ENCODE measurements at places on chromosomes 3 and 15.

DNA sequence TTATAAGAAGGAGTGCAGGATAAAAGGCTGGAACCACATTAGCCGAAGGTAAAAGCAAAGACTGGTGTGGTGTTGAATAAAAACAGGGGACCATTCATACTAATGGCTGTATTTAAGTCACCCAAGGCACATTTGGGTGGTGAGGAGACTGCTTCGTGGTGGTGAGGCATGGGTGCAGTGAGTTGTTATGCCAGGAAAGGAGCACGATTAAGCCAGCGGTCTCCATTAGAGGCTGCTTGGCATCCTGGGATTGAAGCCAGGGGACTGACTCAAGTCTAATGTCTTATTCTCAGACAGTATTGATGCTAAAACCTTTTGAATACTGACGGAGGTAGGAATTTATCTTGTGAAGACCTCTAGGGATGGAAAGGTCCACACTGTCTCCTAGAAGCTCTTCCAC is 21.9 kb downstream of the FEM1B start:
- no peak for DNase-seq

GRCh38 chr3:158743664-158744566 is 11.7 kb upstream of the RARRES1 start:
- no peak for DNase-seq

DNA sequence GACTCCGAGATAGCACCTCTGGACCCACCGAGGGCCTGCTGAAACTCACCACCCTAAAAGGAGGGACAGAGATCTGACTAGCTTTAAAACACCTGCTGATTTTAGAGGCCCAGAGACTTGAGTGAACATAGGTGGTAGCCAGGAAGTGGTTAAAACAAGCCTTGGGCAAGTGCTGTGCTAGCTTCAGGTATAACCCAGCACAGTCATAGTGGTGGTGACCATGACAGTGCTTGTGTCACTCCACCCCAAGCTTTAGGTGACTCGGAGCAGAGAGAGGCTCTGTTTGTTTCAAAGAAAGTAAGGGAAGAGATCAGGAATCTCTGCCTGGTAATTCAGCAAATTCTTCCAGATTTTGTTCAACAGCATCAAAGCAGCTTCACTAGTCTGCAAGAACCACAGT is 641.1 kb upstream of the BCHE start:
- no peak for DNase-seq

GRCh38 chr3:55169161-55169560 is 241.3 kb upstream of the LRTM1 start:
- DNase-seq: no peak

- DNase-seq: no peak
Measured at GRCh38 chr3:11508346-11509172, 135.2 kb downstream of the VGLL4 start.

DNA sequence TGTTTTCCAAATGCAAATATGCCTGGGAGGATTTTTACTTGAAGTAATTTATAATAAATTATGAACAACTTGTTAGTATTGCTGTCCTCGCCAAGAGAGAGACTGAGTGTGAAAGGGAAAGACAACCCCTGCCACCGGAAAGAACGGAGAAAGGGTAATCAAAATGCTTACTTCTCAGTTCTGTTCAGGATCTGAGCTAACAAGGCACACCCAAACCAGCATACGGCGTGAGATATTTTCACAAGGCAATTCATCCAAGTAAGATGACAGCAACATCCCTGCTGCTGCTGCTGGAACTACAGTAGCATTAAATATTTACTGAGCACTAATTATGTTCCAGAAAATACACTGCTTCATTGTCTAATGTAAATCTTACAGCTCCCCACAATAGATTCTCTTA is 96.1 kb downstream of the KBTBD8 start:
- DNase-seq: no peak

GRCh38 chr15:92811148-92811913 is 88.8 kb upstream of the CHD2 start:
- no peak for DNase-seq

- DNase-seq: no peak
Measured at GRCh38 chr15:57573151-57573550, 18.6 kb upstream of the MYZAP start.

- DNase-seq: no peak
Measured at GRCh38 chr3:183312433-183312832, 59.4 kb downstream of the B3GNT5 start.

DNA sequence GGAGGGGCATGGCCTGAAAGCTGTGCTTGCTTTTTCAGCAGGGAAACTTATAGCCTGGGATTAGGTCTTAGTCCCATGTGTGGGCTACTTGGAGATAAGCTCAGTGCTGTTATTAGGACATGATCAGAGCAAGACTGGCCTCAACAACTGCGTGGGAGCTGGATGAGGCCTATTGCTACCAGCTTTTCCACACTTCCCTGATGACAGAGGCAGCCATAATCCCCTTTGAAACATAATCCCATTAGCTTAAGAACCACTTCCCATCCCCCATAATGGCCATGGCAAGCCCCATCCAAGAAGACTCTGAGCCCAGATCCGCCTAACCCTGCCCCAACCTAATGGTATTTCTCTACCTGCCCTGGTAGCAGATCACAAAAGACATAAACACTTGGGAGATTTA is 26.6 kb upstream of the GK5 start:
- DNase-seq: no peak

DNA sequence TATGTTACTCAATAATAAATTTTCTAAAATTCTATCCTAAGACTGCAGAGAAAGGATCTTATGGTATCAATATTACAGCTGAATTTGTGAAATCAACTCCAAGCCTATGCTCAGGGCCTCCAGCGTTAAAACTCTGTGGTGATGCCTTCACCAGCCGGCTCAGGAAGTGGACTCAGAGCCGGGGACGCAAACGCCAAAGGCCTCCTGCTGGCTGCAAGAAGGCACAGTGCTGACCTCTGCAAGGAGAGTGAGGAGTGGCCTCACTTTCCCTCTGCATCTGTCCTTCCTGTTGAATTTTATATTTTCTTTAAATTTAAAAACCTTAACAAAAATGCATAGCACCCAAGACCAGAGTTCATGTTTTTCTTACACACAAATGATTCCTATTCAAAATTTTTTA is 48.5 kb downstream of the HERC2 start:
- DNase-seq: no peak

- DNase-seq: no peak
Measured at GRCh38 chr15:52261026-52261425, 34.6 kb downstream of the MYO5C start.

DNA sequence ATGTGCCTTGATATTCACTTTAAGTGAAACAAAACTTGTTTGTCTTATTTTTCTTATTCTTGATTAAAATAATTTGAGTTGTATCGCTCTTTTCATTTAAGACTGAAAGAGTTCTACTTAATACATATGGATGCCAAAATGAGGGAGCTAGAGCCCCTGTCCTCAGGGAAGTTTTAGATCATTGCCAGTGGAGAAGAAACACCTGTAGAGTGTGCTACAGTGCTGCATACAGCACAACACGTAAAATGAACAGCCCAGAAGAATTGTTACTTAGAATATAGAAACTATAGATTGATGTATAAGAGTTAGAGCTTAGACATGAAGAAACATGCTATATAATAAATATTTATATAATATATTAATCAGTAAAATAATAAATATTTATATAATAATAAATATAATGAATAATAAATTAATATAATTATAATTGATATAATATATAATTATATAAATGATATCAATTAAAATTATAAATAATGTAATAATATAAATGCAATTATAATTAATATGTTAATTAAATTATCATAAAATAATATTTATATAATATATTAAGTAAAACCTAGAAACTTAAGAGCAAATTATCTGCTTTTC is 1234.7 kb downstream of the ROBO2 start:
- no peak for DNase-seq

DNA sequence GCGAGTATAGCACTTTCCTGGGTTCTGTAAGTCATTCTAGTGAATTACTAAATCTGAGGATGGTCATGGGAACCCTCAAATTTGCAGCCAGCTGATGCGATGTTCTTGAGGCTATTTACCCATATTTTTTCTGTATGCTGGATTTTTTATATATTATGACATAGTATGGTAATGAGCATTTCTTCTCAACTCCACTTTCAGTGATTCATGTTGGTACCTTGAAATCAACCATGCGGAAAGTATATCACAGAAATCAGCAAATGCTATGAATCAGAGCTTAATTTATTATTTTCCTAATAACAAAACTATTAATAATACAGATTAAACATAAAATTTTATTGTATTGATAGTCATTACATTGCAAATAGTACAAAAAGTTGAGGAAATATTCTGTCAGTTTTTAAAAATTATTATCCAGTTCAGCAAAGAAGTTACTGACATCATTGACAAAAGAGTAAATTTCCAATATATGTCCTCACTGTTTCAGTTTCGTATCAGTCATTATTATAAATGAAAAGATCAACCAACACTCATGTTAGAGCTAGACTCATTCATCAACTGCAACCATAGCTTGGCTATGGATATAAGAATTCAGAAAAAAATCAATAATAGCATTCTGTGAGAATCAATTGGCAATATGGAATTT is 164.3 kb upstream of the SETMAR start:
- no peak for DNase-seq

DNA sequence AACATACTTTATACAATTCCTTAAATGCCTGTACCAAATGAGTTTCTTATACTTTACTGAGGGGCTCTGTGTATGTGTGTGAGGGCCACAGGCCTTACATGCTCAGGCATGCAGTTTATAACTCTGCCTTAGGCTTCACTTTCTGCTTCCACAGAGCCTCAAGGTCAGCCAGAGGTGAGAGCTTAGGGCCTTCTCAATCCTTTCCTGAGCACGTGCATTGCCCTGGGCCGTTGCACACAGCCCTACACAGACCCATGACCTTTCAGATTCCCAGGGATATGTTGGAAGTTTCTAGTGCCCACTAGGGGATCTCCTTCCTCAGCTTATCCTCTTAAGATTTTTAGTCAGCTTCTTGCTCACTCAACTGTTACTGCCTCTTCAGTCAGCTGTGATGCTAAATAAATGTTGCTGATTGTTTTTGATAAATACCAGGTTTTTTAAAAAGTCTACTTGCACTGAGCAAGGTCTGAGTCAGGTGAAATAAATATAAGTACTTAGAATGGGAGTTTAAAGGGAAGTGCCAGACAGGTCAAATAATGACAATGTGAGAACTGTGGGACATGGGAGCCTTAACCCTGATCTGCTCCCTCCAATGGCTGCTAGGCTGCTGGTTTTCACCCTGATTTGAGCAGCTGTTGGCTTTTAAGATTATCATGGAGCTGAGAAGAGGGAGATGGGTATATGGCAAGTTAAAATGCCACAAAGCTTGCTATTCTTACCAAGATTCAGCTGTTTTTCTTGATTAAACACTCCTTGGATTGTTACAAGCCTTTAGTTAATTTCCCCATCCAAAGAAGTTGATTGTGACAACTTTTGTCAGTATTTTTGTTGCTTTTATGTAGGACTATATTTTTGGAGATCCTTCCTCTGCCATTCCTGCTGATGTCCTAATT is 169.5 kb downstream of the PLD1 start:
- no peak for DNase-seq

DNA sequence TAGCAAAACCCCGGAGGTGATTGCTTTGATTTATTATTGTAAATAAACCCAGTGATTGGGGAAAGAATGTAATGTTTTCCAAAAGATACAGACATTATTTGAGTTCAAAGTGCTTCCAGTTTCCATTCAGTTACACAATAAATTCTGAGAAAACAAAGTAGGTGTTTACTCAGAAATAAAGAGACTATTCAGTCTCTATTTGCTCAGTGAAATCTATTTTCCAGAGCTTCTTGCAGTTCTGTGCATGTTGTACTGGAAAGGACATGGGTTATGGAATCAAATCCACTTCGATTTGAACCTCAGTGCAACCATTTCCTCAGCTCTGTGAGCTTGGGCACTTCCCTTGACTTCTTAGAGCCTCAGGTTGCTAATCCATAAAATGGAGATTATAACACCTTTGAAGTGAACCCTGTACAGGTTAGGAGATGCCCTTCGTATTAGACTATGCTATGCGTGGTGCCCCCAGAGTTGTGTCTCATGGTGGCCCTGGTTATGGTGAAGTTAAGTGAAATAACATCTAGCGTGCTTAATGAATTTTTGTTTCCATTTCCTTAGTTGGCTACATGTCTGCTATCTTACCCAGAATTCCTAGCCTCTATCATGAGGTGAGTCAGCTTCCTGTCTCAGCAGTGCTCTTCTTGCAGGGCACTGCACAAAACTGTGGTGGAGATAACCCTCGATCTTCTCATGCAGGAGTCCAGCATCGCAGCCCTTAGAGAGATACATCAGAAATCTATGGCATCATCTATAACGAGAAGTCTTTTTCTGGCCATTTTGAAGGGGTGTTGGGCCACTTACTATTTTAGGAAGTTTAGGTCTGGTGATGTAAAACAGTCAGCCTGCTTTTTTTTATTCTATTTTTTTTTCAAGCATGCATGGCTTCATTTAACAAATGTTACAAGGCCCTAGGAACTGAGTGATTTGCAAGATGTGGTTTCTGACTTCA is 97.7 kb downstream of the RPL39L start:
- DNase-seq: no peak

- DNase-seq: no peak
Measured at GRCh38 chr15:57218826-57219576, 157.3 kb upstream of the CGNL1 start.

Measured in GM13977 (cell line).